ENCODE measurements at places on chromosomes 4 and X.

GRCh38 chrX:24862343-24862742 lies 153.4 kb downstream of the ARX start:
- DNase-seq, result no peak

DNA sequence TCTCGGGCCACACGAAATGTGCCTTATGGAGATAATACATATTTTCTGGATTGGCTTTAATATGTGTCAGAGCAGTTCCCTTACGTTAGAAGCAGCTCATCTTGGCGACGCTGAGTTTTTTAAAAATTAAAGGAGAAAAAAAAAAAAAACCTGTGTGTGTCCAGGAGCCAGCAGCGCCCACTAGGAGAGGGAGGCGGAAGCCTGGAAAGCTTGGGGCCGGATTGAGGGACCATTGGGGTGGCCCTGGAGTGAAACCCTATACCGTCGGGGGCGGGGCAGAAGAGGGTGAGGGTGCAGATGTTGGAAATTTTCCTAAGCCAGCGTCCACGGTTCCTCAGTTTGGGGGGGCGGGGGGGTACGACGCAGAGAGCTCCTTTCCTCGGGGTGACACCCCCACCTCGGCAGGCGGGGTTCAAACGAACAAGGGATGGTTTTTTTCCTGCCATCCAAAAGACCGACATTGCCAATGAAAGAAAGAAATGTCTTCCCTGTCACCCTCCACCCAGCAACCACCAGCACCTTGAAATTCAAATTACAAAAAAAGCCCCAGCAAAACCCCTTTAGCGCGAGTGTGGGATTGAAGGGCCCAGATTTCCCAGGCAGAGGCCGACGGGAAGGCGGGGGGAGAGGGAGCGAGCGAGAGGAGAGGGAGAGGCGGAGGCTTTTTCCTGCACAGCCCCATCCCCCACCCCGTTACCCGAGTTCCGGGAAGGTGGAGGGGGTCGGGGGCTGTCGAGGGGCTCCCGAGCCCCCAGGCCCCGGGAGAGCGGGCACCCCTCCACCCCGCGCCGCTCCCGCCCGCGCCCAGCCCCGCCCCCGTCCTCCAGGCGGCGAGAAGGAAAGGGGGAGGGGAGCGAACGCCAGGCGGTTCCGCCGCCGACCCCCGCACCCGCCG lies 859 bp downstream of the SMARCA1 start:
- no peak for DNase-seq

DNA sequence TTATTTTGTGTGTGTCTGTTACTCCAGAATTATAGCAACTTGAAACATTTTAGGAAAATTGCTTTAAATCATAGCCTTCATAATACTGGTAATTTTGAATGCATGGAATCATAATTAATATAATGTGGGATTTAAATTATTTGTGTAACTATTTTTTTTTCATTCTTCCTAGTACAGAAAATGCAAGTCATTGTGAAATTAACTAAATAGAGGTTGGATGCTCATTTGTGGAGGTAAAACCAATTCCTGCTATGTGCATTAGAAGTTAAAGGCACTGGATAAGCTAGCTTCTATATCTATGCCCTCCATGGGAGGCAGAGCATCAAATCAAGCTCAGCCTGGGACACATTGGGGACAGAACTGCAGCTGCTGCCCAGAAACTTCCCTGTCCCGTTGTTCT lies 1048.5 kb upstream of the PABPC4L start:
- DNase-seq, result no peak

- peak; percentile 4 for DNase-seq
Measured at GRCh38 chr4:8691151-8691775, 98.7 kb downstream of the CPZ start.

DNA sequence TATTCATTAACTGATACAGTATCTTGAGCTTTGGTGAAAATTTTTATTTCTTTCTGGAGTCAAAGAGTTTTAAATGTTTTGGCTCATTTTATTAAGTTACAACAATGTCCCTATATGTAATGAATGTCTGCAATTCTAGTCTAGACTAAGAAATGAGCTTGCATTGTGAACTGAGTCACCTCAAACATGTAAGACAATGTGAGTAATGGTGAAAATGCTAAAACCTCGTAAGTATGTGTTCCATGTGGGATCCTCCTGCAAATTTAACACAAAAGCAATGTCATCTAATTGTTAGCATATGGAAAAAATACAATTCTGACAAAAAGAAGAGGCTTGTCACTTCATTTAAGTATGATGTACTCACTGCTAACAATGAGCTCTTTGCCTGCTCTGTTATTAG lies 480.5 kb upstream of the FSTL5 start:
- no peak for DNase-seq
